ENCODE measurements at places on chromosomes 16 and 17. TPM values are rescaled to one million over a fixed set of nuclear protein-coding genes. Genes with fewer than 3 reads are reported as not detected.

Gene PRR15L
- total RNA-seq = not detected

Gene TUBG1
- total RNA-seq = 91.1 TPM

GRCh38 chr17:9456330-9456729 lies 119.3 kb downstream of the STX8 start:
- peak; percentile 76 for DNase-seq

DNA sequence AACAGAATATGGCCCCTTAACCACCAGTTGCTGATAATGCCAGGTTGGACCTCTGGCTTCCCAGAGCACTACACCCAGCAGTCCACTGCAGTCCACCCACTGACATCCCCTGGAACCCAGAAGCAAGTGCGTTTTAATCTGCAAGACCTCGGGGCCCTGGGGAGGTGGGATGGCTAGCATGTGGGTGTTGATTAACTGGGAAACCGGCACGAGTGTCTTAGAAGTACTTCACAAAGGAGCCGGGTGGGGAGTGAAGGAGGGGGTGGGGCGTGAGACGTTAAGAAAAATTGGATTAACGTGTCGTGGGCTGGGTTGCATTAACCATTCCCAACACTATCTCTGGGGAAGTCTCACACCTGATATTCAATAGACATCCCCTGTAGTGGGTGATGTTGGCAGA lies 6.1 kb upstream of the HIC1 start:
- DNase-seq = no peak

DNA sequence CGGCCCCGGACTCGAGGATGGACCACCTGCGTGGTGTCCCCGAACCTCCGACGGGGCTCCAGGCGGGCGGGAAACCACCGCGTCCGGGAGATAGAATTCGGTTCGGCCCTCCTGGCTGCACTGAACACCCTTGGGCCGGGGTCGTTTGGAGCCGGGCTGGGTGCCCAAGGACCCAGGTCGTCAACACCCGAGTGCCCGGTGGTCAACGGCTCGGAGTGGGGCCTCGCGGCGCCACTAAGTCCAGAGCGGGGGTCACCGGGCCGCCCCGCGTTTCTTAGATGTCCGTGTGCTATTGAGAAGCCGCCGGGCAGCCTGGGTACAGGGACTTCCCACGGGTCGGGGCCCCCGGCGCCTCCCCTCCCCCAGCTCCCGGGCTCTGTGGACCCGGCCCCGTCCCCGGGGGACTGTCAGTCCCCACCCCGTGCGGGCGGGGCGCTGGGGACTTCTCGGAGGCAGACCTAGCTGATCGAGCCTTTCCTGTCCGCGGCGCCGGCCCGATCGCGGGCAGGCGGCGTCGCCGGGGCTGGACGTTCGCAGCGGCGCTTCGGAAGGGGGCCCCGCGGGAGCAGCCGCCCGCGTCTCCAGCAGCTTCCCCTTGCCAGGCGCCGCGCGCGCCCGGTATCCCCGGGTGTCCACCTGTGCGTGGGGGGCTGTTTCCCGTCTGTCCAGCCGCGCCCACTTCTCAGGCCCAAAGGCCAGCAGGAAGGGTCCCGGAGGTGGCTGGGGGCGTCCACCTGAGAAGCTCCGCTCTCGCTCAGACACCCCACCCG lies 655 bp upstream of the NPTX1 start:
- no peak for DNase-seq
